CD4-positive, alpha-beta T cell treated with Interleukin-15 for 4 hours (primary cell): ENCODE measurements at places on chromosomes 12 and 14.

DNA sequence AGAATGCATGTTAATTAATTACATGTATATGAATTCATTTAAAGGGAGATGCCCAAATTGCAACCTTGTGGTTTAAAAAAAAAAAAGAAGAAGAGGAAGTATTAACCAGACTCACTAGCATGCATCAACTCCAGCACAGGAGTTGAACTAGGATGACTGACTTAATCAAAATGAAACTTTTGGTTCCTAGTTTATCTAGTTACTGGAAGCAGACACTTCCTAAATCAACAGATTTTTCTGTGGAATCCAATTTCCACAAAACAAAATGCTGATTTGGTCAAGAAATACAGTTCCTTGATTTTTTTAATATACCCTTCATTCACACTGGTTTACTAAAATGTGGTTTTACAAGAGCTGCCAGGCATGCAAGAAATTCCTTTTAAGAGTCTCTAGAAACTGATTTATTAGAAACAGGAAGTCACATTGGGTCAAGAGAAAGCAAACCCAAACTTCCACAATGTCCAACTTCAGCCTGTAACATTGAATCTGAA is 41.6 kb downstream of the ITPR2 start:
- peak; percentile 4 for DNase-seq

- no peak for DNase-seq
Observed at GRCh38 chr12:56715798-56716197, 9.3 kb downstream of the NACA start.

DNA sequence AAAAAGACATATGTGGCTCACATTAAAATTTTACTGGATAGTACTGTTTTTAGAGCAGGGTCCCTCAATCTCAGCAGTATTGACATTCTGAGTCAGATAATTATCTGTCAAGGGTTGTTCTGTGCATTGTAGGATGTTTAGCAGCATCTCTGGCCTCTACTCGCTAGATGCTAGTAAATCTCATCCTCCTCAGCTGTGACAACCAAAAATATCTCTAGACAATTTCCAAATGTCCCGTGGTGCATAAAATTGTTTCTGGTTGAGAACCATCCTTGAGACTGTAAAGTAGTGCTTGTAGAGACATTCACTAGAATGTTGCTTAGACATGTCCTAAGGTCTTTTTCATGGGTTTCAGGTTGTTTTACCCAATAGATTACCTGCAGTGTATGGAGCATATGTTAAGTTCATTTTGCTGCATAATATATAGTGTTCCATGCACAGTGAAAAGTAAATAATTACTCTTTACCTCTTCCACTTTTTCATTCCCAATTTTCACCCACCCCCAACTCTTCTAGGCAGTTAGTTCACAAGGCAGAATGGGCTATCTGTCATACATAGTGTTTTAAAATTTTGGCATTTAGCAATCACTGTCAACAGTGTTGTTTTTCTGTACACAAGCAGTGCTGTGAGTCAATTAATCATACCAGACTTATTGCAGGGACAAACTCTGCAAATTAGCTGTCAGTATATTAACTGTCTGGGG is 200.2 kb upstream of the SLC38A2 start:
- DNase-seq, result no peak

GRCh38 chr12:113133036-113133435 is 2.5 kb downstream of the RASAL1 start:
- DNase-seq, result no peak

GRCh38 chr12:88035907-88036289 is 6.7 kb upstream of the C12orf50 start:
- DNase-seq, result no peak
